Ovary (tissue), 10 donors: ENCODE measurements at places on chromosomes 7 and 10. TPM values are rescaled to one million over a fixed set of nuclear protein-coding genes. Genes with fewer than 3 reads are reported as not detected.

COMMD3 gene
- 31.4 TPM for total RNA-seq

NEBL gene
- total RNA-seq: 4.8 TPM

DNA sequence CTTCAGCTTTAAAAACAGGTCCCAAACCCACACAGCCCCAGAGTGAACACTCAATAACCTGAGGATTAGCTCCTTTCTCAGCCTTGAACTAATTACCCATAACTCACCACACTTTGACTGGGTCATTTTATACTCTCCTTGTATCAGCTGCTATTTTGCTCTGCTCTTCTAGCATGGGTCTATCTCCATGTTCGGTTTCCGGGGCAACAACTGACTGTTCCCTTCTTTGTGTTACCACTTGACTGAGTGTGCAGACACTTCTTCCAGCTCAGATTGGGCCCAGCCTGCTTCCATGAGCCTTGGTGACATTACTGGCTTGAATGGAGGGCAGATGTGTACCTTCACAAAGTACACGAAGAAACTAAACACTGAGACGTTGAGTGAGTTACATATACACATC lies 31.5 kb upstream of the PRPS1L1 start:
- H3K36me3 ChIP-seq: no peaks in the 10 kb centered on the region
- no peak overlapping the region for H3K4me3 ChIP-seq
- no peak overlapping the region for H3K27ac ChIP-seq
- no peaks in the 10 kb centered on the region for H3K27me3 ChIP-seq

CCL26 gene
- total RNA-seq: 6.4 TPM

DNA sequence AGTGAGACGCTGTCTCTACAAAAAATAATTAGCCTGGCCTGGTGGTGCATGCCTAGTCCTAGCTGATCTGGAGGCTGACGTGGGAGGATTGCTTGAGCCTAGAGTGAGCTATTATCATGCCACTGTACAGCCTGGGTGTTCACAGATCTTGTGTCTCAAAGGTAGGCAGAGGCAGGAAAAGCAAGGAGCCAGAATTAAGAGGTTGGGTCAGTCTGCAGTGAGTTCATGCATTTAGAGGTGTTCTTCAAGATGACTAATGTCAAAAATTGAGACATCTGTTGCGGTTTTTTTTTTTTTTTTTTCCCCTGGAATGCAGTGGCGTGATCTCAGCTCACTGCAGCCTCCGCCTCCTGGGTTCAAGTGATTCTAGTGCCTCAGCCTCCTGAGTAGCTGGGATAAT lies 5.4 kb downstream of the PPIA start:
- peaks cover 3% of the 10 kb centered on the region for H3K4me1 ChIP-seq
- no peak overlapping the region for H3K4me3 ChIP-seq
- H3K27ac ChIP-seq: no peak overlapping the region
- DNase-seq: no peak
- H3K36me3 ChIP-seq: no peaks in the 10 kb centered on the region
- no peaks in the 10 kb centered on the region for H3K27me3 ChIP-seq

DNA sequence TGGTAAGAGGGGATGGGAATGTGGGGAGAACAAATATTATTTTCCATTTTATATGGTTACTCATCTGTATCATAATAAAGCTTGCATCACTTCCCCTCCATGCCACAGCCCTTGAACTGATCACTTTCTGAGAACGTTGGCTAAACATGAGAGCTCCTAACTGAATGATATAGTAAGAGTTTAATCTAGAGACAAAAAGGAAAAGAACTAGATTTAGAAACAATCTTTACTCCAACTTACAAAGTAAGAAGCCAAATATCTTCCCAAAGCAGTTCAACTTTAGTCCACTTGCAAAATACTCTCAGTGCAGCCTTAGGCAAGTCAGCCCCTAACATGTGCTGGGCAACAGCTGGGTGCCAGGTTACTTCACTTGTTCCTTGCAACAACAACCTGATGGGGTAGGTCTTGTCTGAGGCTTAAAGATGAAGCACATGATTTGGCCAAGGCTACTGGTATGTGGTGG lies 20.3 kb downstream of the SMURF1 start:
- H3K4me1 ChIP-seq: peaks cover 21% of the 10 kb centered on the region
- peak; percentile 42 for DNase-seq
- no peaks in the 10 kb centered on the region for H3K27me3 ChIP-seq
- H3K36me3 ChIP-seq: no peaks in the 10 kb centered on the region
- H3K27ac ChIP-seq: peak overlapping the region; percentile 9
